Retina (tissue), 1 donor: ENCODE measurements at places on chromosomes 7 and 10.
A peak's percentile ranks its signal among the peaks of the same experiment; 100 is the strongest.

DNA sequence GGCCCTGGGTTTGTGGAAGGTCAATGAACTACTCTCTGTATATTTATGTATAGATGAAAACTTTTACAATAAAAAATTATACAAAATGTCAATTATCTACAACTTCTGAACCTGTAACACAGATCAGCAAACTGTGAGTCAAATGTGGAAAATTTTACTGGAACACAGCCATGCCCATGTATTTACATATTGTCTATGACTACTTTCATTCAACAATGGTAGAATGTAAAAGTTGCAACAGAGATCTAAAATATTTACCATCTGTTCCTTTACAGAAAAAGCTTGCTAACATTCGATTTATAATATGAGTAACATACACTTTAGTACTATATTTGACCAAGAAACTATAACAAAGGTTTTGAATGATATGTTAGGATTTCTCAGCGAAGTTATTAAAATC, 481.6 kb downstream of the PARD3 start:
- no peak for DNase-seq

DNA sequence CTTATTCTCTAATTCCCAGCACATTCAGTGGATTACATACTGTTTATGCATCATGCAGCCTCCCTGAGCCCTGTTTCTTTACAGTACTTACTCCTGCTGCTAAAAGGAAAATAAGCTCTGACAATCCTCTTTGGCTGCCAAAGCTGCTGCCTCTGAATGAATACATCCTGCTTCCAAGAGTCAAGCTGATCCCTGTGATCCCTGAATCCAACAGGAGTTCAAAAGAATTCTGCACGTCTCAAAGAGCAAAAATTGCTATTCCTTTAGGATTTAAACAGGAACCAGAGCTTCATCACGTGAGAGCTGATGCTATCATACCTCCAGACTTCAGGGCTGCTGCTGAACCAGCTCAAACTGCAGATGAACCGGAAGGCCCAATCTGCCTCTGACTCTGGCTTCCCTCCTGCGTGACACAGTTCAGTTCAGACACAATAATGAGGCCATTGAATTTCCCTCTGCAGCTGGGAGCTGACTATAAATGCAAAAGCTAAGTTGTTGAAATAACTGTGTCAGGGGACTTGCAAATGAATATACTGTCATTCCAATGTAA, 851.0 kb upstream of the PHF14 start:
- DNase-seq: peak; percentile 78

DNA sequence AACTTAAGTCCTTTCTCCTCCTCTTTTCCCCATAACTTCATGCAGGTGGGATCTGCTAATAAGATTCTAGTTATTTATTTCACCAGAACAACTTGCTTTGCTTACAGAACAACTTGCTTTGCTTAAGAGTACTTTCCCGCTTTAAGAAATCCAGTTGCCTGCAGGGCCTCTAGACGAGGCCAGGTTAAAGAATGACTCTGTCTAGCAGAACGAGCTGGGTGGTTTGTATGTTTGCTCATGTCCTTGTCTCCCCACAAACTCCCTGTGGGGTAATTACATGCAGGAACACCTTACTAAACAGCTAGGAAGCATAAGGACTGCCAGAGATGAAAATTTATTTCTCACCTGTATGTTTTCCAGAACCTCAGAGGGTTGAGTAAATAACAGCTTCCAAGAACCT, 8.8 kb upstream of the FZD8 start:
- DNase-seq: no peak

GRCh38 chr7:100641463-100641859, at the start of gene TFR2:
TFR2 (minus strand) TSS chr7:100641552; CDS start chr7:100641509, 43 bp downstream.
- no peak for DNase-seq

DNA sequence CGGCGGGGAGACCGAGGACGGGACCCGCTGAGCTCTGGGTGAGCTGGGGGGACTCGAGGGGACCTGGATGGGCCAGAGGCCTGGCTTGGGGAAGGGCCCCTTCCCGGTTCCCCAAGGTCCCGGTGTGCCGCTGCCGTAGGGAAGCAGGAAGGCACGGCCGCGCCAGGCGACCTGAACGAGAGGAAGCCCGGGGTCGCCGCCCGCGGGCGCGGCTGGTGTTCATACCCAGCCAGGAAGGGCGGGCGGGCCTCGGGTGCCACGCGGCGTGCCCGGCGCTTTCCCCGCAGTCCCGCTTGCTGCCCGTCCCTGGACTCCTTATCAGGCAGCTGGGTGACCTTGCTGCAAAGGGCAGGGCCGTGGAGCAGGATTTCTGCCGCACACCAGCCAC, 38.0 kb downstream of the ZNF777 start:
- peak; percentile 77 for DNase-seq

DNA sequence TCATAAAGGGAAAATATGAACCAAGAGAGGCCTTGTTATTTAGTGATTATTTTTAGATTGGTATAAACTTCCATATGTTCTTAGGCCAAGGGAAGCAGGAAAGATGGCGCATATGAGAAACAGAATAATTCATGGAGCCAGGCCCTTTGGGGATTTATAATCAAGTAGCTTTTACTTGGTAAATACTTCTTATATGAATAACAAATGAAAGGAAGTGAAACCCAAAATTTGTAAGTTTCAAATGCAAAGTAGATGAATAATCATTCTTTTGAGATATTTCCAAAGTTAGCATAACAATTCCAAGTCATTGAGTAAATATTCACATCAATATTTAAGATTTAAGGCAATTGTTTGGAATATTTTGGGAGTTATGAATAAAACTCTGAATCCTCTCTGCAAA, 13.9 kb upstream of the OPTN start:
- no peak for DNase-seq

- DNase-seq: no peak
Observed at GRCh38 chr7:27303026-27303425, 60.4 kb downstream of the EVX1 start.

- no peak for DNase-seq
Observed at GRCh38 chr7:117015258-117016184, 62.2 kb downstream of the ST7 start.

GRCh38 chr10:112532189-112532588, 85.2 kb downstream of the VTI1A start:
- no peak for DNase-seq

- DNase-seq: no peak
Observed at GRCh38 chr10:29723726-29724125, 89.0 kb upstream of the SVIL start.

GRCh38 chr10:71202314-71202713, 10.1 kb upstream of the UNC5B start:
- no peak for DNase-seq

- no peak for DNase-seq
Observed at GRCh38 chr10:43115881-43116595, 22.2 kb upstream of the CSGALNACT2 start.

- DNase-seq: no peak
Observed at GRCh38 chr10:51348622-51349021, 274.3 kb downstream of the PRKG1 start.

- DNase-seq: no peak
Observed at GRCh38 chr10:16606923-16607322, 85.2 kb upstream of the C1QL3 start.

DNA sequence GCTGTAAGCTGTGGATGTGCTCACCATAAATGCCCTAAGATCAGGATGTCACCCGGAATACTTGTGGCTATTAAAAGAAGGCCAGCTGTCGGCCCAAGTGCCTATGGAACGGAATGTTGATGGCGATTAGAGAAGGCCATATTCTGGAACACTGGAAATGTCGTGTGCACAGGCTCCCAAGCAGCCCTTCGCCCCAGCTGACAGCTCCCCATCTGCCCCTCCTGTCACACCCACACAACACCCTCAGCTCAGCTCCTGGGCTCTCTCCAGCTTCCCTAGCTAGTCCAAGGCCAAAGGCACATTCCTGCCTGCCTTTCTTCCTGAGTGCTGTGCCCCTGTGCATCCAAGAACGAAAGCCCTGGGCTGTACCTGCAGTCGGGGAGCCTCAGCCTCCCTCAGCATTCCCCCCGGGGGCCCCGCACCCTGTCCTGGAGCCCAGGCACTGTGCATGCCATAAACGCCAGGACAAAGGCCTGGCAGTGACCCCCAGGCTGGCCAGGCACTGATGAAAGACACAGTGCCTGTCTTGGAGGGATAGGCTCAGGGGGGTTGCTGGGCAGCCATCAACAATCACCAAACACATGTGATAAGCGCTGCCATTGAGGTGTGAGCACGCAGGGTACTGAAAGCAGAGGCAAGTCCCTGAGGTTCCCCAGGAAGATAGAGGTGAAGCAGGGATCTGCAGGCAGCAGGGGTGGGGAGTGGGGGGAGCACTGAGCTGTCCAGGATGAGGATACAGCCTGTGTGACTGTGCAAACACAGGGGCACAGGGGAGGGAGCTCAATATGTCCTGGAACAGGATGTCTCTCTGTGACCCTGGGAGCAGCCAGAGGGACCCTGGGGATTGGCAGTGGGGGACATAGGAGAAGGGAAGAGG, 3.7 kb upstream of the LDB3 start:
- DNase-seq: no peak

DNA sequence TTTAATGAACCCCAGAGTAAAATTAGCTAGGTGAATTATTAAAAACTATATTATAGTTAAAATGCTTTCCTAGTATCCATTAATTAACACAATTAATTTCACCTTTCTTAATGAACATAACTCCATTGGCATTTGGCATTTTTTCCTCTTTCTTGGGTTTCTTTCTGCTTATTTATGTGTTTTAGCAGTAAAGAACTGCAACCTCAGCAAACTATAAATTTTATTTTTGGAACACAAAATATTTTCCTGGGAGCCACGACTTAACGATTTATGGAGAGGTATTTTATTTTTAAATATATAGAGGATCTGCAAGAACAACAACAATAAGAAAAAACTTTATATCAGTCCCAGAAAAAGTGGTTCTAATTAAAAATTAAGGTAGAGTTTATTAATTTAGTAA, 447.4 kb upstream of the ETV1 start:
- no peak for DNase-seq

DNA sequence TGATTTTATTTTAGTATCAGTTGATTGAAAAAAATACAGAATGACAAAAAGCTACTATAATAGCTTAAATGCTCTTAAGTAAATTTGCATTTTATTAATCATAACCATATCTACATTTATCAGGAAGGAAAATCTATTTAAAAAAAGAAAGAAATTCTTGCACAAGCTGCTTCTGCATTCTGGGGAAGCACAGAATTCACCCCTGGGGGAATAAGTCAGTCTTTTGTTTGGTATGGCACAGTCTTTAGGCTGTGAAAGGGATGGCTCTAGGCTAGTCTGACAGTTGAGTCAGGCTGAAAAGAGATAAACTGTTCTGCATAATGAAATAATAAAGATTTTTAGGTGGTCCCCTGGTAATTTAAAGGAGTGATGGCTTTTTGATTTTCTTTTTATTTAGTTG, 37.9 kb downstream of the HTR7 start:
- DNase-seq: no peak

- DNase-seq: no peak
Observed at GRCh38 chr7:105640956-105641810, 59.9 kb upstream of the EFCAB10 start.

GRCh38 chr10:76047521-76047920, 616.1 kb downstream of the LRMDA start:
- no peak for DNase-seq

DNA sequence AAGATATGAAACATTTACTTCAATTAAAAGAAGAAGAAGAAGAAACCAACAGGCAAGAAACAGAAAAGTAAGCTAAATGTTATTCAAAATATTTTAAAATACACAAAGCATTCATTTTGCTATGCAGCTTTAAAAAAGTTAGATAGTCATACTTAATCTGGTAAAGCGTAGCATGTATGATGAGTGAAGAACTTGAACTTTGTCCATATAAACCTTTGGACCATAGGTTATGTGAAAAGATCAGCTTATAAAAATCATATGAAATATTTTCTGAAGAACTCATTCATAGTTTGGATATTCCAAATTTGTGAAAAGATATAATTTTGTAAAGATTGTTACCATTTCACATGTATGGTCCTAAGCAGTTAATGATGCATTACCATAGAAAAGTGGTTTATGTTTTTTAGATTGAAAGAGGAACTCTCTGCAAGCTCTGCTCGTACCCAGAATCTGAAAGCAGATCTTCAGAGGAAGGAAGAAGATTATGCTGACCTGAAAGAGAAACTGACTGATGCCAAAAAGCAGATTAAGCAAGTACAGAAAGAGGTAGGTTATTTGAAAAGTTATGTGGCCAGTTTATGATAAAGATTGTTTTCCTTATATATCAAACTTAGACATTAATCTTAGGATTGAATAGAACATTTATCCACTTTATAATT, 37.3 kb downstream of the KIF20B start:
- DNase-seq: no peak

DNA sequence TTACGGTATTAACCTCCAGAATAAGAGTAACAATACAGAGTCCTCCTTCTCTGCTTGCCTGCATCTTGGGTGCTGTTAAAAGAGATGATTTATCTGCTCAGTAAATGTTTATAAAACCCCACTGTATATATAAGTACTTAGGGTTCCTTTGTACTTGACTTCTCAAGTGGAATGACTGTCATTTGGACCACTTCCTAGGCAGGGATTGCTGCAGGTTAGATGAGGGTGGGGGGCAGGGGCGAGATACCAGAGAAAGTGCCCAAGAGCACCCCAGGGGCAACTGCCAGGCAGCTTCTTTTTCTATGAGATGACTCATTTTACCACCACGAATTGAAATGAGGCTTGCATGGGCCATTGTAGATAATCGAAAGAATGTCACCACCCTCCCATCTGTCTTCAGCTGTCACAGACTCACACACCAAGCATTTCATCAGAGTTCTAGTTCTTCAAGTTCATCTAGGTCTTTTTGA, 421.9 kb upstream of the GALNT17 start:
- DNase-seq: no peak

DNA sequence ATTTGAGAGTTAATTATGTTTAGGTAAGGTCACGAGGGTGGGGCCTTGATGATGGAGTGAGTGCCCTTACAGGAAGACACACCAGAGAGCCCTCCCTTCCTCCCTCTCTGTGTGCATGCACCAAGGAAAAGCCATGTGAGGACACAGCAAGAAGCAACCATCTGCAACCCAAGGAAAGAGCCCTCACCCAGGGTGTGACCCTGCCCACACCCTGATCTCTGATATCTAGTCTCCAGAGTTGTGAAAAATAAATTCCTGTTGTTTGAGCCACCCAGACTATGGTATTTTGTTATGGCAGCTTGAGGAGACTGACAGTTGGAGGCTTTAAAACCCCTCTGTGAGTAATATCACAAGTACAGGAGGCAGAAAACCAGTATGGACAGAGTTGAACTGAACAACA, 15.0 kb upstream of the MCM10 start:
- no peak for DNase-seq

- DNase-seq: peak; percentile 87
Observed at GRCh38 chr7:122303531-122304318, 825 bp downstream of the FEZF1 start.

DNA sequence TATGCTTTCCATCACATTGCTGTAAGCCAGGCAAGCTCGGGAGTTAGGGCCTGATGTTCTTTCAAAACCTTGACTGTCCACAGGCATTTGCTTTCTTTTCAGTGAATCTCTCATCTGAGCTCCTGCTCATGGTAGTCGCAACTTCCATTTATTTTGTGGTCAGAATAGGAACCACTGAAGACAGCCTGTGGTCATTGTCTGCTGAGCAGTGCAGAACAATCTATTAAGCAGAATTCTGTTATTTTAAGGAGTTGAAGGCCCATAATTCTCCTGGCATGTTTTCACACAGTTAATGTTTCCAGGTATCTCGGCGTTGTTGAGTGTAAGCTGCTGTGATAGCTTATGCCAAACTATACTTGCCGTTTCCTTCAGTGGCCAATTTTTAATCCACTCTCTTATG, 491.1 kb upstream of the AKR1E2 start:
- DNase-seq: no peak

GRCh38 chr10:30705101-30705624, 75.6 kb upstream of the LYZL2 start:
- peak; percentile 39 for DNase-seq
